Kidney glomerular epithelial cell (primary cell): ENCODE measurements at places on chromosomes 1 and 21.
A peak's percentile ranks its signal among the peaks of the same experiment; 100 is the strongest.

DNA sequence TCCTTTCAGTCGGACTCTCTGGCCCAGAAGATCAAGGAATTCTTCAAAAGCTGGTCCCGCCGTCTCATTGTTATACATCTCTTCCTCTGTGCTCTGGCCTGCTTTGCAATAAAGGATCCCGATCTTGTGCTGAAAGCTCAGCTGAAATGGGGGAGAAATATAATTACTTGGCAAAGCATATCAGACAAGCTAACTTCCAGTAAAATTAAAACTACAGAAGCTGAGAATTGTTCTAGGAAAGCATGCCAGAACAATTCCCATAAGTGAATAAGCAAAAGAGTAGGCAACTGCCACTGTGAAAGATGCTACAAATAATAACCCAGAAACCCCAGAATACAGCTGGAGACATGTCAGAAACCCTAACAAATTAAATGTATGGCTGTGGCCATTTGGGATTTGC is 146.1 kb downstream of the SIPA1L2 start:
- DNase-seq = no peak

DNA sequence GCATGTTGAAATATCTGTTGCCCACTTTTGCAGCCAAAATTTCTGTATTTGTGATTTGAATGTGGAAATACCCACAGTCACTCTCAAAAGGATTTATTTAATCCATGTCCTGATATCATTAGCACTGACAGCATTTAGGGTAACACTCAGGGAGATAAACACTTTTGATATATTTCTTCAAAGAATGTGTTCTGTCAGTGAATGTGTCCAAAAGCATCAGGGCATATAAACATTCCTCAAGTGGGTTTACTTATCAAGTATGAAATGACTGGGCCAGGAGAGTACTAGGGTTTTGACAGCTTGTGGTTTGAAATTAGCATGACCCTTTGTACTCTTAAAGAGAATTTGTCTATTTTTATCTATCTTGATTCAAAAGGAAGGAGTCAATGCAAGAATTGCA is 1302.1 kb upstream of the ADGRL2 start:
- no peak for DNase-seq

DNA sequence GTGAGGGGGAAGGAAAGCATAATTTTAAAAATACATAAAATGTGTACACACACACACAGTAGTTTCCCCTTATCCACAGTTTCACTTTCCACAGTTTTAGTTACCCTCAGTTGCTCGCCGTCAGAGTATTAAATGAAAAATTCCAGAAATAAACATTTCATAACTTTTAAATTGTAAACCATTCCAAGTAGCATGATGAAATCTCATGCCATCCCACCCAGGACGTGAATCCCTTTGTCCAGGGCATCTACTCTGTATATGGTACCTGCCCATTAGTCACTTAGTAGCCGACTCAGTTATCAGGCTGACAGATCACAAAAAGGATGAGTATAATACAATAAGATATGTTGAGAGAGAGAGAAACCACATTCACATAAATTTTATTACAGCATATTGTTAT is 36.2 kb downstream of the EPS15 start:
- no peak for DNase-seq

- DNase-seq = peak; percentile 78
Observed at GRCh38 chr1:76862447-76862846, 4.8 kb upstream of the ST6GALNAC5 start.

GRCh38 chr1:22976461-22977243 is 4.0 kb upstream of the LACTBL1 start:
- DNase-seq = peak; percentile 72

DNA sequence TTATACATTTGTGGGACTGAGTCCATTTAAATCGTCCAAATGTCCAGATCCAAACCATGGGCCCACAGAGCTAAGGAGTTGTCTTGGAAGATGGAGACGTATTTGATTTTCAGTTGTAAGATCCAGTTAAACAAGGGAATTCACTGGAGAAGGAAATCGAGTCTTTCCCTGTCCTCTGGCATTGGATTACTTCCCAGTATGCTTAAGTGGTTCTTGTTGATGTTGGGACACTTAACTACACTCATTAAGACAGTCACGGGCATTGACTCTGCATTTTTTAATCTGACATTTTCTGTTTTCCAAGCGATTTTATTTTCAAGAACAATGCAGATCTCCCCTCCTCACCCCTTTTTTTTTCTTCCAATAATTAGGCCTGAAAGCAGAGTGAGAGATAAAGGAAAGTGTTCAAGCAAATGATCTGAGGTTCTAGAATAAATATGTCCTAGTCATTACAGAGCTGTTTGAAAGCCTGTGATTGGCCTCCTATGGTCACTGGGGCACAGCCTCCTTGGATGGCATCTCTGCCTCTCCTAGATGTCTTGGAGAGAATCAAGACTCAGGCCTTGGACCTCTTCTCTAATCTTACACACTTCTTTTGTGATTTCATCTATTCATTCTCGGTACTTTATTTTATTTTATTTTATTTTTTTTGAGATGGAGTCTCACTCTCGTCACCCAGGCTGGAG is 48.9 kb downstream of the CD247 start:
- no peak for DNase-seq

DNA sequence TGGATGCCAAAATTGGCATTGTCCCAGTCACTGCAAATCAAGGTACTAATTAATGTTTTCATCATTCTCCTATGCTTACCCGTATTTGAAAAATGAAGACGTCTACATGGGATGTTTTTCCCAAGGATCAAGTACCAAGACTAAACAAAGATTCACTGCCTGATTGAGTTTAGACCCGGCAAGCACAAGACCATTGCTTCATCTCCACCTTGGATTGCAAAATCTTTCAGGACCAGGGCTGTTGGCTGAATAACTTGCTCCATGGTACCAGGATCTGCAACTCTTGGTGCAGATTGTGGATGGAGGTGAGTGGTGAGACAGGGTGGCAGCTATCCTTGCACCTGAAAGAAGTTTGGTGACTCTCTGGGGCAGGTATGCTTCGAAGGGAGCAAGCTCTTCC is 122.5 kb upstream of the ETS2 start:
- DNase-seq = no peak

DNA sequence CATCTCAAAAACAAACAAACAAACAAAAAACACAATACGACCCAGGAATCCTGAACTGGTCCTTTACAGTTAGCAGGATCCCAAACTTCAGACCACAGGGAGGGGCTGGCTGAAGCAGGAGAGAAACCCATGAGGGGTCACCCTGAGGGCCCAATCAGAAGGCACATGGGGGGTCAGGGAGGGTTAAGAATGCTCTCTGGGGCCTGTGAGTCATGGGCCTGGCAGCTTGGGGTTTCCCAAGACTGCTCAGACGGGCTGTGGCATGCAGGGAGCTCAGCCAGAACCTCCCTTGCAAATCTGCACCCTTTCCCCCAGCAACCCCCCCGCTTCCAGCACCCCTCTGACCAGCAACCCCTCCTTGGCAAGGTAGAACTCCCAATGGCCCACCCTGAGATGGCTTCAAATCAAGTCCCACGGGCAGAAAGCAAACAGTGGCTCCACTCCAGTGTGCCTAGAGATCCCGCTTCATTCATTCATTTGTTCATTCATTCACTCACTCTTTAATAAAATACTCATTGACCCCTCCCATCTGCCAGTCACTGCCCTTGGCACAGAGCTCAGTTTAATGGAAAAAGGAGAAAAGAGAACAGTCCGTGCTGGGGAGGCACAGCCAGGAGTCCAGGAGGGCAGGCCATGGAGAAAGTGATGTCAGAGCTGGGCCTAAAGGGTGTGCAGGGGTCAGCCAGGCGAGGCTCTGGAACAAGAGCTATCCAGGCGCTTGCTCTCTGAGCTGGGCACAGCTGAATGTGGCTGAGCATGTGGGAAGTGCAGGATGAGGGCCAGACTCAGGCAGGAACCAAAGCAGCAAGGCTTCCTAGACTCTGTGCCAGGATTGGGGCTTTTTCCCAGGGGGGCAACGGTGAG is 8.2 kb downstream of the UQCRHL start:
- DNase-seq = peak; percentile 98

GRCh38 chr1:63674238-63674864 is 81.1 kb downstream of the PGM1 start:
- peak; percentile 92 for DNase-seq

DNA sequence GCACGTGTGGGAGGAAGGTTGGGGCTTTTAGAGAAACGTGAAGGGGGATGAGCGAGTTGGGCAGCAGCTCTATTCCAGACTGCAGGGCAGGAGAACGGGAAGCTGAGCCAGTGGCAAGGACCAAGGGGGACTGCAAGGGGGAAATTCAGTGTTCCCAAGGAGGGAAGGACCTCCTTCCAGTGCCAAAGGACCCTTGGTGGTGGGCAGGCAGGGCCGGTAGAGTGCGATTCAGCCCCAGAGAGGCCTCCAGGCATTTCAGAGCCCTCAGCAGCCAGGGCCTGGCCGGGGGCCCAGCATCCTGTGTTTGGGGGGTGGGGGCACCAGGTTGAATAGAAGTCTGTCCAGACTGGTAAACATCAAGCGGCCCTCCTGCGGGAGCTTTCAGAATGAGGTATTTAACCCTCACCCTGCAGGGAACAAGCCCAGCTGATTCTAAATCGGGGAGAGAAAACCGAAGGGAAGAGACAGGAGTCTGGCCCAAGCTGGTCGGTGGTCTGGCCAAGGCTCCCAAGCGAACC is 2.3 kb downstream of the COL9A2 start:
- DNase-seq = no peak

DNA sequence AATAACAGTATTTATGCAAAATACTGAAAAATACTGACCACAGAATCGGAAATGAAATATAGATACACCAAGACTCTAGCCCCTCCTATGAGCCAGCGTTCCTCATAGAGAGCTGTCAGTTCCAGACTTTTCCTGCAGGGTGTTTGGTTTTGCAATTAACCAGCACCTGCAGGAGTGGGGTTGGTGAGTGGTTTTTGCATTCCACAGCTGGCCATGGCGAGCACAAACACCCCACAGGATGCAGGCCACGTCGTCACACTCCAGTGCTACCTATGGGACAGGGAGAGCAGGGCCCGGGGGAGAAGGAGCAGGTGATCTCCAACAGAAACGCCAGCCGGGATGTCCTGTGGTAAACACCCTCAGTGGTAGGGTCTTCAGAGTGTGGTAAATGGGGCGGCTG is 94.1 kb downstream of the ERG start:
- no peak for DNase-seq

DNA sequence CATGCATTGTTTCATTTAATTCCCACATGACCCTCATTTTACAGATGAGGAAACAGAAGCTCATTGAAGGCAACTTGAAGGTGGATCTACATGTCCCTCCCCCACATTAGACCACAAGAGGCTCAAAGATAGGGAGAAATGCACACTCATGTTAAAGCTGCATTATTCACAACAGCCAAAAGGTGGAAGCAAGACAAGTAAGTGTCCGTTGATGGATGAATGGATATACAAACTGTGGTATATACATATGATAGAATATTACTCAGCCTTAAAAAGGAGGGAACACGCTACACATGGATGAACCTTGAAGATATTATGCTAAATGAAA is 149.7 kb upstream of the JUN start:
- DNase-seq = no peak

DNA sequence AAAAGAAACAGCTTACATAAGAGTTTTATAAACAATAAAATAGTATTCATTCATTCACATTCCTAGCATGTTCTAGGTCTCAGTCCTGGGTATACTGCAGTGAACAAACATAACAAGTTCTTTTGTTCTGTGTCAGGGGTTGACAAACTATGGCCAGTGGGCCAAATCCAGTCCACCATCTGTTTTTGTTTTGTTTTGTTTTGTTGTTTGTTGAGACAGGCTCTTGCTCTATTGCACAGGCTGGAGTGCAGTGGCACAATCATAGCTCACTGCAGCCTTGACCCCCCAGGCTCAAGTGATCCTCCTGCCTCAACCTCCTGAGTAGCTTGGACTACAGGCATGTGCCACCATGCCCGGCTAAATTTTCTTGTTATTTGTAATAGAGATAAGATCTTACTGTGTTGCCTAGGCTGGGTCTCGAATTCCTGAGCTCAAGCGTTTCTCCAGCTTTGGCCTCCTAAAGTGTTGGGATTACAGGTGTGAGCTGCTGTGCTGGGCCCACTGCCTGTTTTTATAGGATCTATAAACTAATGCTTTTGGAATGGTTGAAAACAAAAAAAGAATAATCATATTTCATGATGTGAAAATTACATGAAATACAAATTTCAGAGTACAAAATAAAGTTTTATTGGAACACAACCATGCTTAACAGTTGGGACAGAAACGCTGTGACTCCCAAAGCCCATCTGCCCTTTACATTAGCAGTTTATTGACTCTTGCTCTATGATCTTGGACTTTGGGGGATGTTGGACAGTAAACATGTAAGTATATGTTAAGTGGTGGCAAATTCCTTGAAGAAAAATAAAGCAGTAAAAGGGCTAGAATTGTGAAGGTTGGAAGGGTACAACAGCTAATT is 17.9 kb downstream of the CAPZA1 start:
- DNase-seq = no peak

DNA sequence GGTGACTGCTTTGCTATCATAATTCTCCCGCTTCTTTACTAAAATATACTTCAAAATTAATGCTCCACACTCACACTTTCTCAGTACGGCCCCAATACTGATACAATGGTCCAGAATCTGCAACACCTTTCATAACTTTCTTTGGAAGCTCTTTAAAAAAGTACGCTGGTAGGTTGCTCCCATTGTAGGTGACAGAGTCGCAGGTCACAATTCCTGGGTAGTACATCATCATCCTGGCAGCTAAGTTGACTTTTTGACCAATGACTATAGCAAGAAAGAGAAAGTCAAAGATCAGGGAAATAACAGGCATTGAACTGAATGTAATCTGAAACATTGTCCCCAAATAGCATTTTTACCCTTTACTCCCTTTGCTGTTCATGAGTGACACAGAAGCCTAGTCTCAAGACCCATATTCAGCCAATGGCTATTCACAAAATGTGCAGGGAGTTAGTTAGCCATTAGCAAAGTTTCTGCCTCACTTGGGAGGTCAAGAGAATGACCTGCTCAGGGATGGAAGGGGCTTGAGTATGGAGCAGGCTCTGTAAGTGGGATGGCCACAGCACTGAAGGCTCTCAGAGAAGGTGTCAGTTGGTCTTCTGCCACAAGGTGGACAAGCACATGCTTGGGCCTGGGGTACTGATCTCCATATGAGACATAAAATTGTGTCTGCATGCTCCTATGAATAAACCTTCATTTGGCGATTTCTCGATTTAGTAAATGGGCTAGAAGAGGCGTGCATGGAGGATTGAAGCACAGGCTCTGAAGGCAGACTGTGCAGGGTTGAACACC is 35.4 kb downstream of the ADCY10 start:
- no peak for DNase-seq

GRCh38 chr21:43916691-43917514 is 51.9 kb downstream of the AGPAT3 start:
- DNase-seq = no peak

DNA sequence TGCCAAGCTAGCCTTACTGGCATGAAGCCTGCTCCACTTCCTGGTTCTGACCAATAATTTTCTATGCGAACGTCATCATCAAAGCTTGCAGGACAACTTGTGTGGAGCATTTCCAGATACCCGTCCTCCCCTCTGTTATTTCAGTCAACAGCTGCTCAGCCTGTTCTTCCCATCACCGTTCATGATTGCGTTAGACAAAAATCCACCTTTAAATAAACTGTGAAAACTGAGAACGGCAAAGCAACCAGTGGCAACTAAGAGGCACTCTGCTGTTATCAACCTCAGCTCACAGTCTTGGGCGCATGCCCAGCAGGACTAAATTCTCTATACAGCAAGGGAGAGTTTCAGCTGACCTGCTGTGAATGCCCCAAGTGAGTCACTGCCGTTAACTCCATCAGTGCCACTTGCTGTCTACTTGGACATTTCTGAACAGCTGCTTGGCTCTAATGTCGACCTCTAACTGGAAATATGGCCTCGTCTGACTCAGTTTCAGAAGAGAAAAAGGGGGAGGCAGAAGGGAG is 207.4 kb upstream of the RUNX1 start:
- peak; percentile 93 for DNase-seq

GRCh38 chr1:4794020-4794780 is 139.8 kb downstream of the AJAP1 start:
- DNase-seq = no peak
